ENCODE measurements at places on chromosomes 3 and 15.

DNA sequence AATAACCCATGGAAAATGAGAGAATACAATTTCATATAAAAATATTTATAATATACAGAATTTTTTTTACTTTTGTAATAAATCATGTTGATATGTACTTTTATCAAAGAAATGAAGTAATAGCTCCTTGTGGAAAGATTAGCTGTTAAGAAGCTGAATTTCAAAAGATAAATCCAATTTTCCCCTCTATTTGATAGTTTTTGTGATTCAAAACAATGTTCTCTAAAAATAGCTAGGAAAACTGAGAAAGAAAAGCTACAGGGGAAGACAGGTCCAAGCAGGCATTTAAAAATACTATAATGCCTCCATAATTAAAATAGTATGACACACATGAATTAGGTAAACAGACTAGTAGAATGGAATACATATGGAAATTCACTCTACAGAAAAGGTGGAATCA, 44.9 kb downstream of the SCAPER start:
- no peak for DNase-seq

DNA sequence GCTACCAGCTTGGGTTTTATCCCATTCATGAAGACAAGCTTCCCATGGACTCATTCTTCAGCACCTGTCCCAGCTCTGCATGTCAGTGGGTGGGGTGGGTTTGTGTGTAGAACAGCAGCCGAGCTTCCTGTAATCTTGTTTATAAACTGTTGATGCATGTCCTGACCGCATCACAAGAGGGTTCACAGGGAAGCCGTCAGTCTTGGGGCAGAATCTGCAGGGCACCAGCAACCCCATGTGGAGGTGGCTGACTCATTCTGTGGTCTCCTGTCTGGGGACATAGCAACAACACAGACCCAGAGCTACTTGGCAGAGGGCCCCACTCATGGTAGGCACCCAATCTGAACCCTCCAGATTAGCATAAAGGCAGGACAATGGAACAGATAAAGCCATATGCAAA, 35.6 kb downstream of the DAPK2 start:
- DNase-seq: peak; percentile 90

GRCh38 chr15:101692801-101693598, 31.3 kb downstream of the TARS3 start:
- no peak for DNase-seq

- peak; percentile 46 for DNase-seq
Observed at GRCh38 chr3:129663045-129663446, 56.6 kb upstream of the PLXND1 start.

DNA sequence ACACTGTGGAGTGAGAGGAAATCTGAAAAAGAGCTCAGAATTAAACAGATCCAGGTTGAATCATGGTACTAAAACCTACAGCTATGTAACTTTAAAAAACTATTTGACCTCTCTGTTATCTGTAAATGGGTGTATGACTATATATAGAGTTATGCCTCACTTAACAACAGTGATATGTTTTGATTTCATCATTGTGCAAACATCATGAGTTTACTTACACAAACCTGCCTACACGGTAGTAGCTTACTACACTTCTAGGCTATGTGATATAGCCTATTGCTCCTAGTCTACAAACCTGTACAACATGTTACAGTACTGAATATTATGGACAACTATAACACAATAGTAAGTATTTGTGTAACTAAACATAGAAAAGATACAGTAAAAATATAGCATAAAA, 191.6 kb upstream of the MEIS2 start:
- no peak for DNase-seq

DNA sequence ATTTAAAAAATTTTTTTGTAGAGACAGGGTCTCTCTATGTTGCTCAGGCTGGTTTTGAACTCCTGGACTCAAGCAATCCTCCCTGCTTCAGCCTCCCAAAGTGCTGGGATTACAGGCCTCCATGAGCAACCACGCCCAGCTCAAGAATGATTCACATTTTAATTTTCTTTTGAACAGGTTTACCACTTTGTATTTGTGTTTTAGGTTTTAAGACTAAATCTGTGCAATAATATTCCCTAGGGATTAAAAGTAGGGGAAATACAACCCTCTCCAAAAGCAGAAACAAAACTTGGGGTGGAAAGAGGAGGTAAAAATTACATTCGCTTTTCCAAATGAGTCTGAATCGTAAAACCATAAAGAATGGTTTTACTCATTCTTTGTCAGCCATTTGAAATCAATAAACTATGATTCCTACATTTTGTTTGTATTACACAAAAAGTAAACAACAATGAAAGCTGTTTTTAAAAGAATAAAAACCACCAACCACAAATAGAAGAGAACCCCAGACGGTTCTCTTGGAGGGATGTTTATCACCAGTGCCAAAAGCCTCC, 37.8 kb downstream of the SLC24A1 start:
- no peak for DNase-seq
